Right forelimb (tissue), 1 donor: ENCODE measurements at places on chromosomes 16 and 17.

GRCh38 chr17:57488856-57489255 lies 232.5 kb downstream of the MSI2 start:
- DNase-seq: no peak

DNA sequence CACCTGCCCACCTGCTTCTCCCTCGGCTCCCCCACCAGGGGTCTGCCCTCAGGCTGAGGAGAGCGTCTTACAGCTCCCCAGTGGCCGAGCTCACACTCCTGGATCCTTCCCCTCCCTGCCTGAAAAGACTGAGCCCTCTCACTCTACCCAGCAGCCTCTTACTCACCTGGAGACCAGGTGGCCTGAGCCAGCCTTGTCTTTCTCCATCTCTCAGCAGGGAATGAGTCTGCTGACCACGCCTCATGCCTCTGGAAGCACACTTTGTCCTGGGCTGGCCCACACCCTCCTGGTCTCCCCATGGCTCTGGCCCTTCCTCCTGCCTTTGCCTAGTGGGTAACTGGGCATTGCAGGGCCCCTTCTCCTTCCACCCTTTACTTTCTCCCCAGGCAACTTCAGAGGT lies 177.2 kb downstream of the ENGASE start:
- DNase-seq: no peak

GRCh38 chr17:8442310-8442709 lies 6.6 kb downstream of the NDEL1 start:
- no peak for DNase-seq

DNA sequence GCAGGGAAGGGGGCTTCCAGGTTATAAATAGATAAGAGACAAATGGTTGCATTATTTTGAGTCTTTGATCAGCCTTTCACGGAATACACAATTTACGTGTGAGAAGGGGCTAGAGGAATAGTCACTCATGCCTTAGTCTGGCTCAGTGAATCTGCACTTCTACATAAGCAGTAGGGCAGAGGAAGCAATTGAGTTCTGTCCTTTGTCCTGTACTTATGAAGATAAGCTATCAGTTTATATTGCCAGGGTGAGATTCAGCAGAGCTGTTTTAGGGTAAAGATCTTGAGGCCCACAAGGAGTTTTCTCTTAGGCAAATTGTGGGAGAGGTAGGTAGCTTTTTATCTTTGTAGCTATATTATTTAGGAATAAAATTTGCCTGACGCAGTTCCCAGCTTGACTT lies 33.3 kb downstream of the TOM1L1 start:
- no peak for DNase-seq

DNA sequence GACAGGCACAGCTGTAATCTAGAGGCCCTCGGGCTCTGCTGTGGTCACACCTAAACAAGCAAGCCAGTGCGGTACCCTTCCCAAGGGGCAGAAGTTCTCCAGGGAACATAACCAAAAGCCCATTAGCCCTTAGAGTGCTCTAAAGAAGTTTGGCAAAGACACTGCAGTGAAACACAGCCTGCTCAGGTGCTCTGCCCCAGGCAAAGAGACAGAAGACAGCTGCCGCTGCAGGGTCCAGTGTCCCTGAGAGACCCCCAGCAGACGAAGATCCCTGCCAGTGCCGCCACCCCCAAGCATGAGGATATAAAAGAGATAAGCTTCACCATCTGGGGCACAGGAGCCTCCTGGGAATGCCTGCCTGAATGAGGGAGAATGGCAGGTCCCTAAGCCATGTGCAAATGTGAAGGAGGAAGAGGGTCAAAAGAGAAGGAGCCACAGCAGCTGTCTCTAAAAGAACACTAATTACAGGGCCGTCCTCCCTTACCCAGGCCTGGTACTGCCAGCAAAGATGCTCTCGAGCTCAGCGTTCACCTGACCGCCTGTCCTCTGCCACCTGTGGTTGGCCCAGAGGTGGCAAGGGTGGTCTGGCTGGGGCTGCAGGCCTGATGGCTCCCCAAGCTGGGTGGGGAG lies 29.7 kb downstream of the CUEDC1 start:
- DNase-seq: no peak

DNA sequence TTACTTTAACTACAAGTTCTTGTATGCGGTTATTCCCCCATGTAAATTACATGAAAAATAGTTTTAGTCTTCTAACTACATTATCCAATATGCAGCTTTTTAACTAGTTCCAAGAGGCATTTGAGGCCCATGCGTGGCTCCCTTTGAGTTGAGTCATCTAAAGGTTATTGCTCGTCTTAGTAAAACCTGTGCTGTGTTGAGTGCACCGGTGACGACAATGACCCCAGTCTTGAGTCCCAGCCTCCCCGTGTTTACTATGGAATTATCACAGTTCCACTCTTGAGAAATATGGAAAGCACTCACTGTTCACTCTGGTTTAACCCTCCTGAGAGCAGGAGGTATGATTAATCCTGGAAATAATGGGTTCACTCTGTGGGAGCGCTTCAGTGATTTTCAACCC lies 119.2 kb downstream of the PITPNC1 start:
- DNase-seq: no peak

DNA sequence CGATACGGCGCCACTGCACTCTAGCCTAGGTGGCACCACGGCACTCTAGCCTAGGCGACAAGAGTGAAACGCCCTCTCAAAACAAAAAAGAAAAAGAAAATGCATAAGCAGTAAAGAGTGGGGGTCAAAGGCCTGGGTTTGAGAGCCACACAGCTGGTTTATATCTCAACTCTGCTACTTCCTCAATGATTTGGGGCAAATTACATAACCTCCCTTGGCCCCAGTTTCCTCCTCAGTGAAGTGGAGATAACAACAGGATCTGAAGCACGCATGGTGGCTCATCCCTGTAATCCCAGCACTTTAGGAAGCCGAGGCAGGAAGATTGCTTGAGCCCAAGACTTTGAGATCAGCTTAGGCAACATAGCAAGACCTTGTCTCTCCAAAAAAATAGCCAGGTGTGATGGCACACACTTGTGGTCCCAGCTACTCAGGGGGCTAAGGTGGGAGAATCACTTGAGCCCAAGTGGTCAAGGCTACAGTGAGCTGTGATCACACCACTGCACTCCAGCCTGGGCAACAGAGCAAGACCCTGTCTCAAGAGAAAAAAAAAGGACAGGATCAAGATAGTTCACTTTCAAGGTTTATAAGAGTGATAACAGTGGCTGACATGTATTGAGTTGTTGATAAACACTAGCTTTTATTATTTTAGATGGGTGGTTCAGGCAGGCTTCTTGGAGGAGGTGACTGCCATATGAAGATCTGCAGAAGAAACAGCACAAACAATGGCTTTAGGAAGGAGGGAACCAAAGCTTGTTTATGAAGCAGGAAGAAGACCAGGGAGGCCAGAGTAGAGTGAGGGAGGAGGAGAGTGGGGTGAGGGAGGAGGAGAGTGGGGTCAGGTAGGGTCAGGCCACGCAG lies 8.5 kb upstream of the COG1 start:
- DNase-seq: no peak

- peak; percentile 89 for DNase-seq
Measured at GRCh38 chr16:70428178-70428998, 10.5 kb downstream of the ST3GAL2 start.

GRCh38 chr16:22093996-22094395 lies 1.7 kb downstream of the VWA3A start:
- no peak for DNase-seq

- DNase-seq: no peak
Measured at GRCh38 chr16:48955837-48956236, 325.8 kb downstream of the CBLN1 start.

- DNase-seq: no peak
Measured at GRCh38 chr16:5736209-5736930, 638.8 kb upstream of the EEF2KMT start.

DNA sequence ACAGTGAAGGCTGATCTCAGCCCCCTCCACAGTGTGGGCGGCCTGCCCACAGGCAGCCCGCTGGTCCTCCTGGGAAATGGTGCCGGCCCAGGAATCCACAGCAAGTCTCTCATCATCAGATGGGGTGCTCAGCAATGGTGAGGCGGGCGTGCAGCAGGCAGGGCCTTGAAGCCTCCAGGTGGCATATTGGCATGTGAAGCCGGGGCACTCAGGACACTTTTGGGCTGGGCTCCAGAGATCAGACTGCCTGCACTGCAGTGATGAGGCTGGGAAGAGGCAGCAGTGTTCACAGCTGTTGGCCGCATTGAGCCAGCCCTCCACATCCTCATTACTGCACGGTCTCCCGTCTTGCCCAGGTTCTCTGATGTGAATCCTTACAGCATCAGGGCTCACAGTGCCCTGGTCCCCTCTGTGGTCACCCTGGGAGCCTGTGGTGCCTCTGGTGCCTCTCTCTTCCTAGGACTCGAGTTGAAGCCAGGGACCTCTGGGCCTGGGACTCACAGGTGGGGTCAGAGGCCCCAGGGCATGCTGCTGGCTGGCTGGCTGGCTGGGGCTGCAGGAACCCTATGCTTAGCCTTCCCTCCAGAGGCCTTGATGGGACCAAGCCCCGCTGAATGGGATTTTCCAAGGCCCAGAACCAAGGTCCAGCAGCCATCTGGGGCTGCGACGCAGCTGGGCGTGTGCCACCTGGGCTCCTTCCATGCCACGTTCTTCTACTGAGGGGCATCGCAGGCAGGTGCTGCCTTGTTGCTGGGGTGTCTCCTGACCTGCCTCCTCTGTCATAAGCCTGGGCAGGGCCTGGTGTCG lies 48.6 kb downstream of the TNFRSF13B start:
- DNase-seq: no peak

DNA sequence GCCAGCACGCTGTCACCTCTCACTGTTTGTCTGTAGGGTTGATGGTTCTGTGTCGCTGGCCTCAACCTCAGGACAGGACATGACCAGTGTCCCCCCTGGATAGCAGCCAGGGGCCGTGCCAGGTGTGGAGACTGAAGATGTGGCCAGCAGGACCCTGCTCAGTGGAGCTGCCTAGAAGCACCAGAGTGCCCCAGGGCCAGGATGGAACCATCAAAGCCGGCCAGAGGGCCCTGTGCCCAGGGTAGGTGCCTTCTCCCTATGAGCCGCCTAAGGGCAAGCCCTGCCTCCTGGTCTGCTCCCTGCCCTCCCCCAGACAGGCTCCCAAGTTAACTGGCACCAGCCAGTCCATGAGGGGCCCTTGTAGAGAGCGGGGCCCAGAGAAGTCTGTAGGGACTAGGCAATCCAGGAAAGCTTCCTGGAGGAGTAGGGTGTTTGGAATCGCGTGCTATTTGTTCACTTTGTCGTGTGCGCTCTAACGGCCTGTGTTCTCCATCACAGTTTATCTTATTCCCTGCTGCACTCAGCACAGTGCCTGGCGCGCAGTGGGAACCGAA lies 546 bp upstream of the NDUFB10 start:
- no peak for DNase-seq

- DNase-seq: no peak
Measured at GRCh38 chr16:11283820-11284248, 2.7 kb upstream of the PRM1 start.

- peak; percentile 92 for DNase-seq
Measured at GRCh38 chr16:83898463-83899271, at the start of gene MLYCD. Gene MLYCD, plus strand, starts transcription at chr16:83899115. Its CDS starts 30 bp downstream, at chr16:83899145.

- DNase-seq: no peak
Measured at GRCh38 chr17:73492821-73493814, 151.1 kb downstream of the SDK2 start.

GRCh38 chr16:2739625-2740430 lies 12.6 kb upstream of the SRRM2 start:
- DNase-seq: no peak

GRCh38 chr17:987931-988330 lies 8.4 kb upstream of the NXN start:
- no peak for DNase-seq

DNA sequence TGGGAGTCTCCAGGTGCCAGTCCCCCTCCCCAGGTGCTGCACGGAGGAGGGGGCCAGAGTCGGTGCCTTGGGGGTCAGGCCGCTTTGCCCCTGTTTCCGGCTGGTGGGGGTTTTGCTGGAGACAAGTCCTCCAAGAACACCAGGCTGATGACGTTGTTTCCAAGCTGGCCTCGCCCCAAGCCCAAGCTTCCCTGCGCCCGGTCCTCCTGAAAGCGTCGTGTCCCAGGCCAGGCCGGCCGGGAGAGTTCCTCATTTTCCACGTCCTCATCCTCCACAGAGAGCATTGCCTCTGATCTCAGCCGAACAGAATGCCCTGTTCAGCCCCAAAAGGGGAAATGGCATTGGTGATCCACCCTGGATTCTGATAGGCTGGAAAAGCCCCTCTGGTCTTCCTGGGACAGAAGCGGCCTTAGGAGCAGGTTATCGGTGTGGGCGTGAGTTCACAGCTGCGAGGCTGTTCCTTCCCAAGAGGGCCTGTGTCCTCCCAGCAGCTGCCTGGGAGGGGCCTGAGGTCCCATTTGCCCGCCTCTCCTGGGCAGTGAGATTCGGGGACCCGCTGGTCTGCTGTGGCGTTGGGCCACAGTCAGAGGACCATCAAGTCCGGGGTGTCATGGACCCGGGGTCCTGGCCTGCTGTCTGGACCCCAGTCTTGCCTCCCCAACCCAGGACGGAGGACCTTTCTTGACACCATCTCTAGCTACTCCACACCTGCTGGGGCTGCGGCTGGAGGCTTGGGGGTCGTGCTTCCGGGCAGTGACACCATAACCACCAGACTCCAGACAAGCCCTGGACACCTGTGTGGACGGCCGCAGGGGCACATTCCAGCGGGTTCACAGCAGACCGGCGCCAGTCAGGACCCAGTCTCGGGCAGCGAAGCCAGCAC lies 7.1 kb downstream of the SOX8 start:
- DNase-seq: no peak

DNA sequence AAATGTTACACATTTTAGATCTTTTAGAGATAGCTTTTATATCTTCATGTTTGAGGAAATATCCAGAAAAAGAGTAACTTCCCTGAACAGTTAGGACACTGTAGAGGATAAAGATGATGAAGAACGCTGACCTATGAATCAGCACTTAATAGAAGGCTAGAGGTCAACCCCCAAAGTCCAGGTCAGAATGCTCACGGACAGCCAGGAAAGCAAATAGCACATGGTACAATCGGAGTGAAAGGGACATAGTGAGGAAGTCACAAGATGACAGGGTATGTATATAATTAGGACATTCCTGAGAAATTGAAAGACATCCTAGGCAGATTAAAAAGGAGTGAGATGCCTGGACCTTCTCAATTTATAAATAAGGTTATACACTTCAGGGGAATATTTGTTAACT lies 55.1 kb upstream of the CNTNAP4 start:
- DNase-seq: no peak
